Pulmonary artery endothelial cell (primary cell): ENCODE measurements at places on chromosomes 2 and 18.

DNA sequence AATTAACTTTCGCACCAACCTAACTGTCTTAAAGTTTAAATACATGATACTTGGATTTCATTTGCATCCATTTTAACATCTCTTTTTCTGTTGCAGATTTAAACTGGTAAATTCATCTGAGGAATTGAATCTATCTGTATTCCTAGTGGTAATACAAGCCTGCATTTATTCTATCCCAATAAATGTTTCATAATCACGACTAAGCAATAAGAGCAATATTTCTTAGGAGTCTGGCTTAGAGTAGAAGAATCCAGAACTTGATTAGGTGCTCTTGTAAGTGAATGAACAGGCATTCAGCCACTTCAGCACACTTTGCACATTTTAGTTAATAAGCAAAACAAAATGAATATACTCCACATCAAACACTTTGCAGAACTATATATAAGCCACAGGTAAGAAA, 27.0 kb downstream of the MSH6 start:
- DNase-seq, result no peak

DNA sequence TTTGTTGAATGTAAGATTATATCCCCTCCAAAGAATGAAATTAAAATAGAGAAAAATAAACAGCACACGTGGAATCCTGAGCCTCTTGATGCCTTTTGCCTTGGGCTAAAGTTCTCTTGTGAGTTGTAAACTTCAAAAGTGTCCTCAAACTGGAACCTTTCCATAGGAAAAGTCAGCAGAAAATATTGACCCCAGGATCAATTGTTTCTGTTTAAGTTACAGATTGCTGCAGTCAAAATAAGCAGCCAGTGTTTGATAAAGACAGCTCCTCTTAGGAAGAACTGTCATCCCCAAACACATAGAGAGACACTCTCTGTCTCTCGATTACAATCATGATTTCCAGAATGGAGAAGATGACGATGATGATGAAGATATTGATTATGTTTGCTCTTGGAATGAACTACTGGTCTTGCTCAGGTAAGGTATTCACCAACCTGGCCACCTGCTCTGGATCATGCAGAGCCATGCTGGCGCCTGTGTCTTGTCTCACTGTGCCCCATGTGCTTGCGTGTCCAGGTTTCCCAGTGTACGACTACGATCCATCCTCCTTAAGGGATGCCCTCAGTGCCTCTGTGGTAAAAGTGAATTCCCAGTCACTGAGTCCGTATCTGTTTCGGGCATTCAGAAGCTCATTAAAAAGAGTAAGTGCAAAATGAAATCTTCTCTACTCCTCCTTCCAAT, at the start of gene SPP2:
TSS of gene SPP2 (plus strand) at position 248 of the 681 bp plus-strand sequence. CDS start at position 333, 85 bp downstream.
- DNase-seq, result no peak

DNA sequence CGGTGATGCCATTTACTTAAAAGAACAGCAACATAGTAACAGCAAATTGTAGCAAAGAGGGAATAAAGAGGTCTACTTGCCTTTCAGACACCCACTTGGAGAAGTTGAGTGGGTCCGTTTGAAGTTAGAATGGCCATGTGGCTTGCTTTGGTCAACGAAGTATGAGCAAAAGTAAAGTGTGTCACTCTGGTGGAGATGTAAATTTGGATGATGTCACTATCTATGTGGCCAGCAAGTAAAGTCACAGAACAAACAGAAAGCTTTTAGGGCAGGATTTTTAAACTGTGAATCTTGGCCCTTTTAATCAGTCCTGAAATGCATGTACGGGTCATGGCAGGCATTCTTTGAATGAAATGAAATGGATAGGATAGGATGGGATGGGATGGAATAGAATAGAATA, 120.3 kb downstream of the PAX3 start:
- DNase-seq, result no peak

GRCh38 chr2:164664070-164664469, 42.8 kb upstream of the GRB14 start:
- DNase-seq, result no peak

DNA sequence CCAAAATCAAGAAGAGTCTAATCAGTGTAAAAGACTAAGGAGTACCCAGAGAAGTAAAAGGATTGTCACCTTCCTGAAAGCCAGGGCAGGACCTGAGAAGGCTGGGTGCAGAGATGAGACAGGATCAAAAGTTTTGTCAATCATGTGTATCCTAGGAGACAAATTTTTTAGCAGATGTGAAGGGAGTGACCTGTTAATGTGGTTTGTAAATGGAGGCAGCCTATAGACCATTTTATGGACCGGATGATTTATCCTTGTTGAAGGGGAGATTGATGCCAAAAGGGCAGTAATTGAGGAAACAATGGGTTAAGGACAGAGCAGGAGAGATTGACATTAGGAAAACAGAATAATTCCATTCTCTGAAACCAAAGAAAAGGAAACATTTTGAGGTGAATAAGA, 813 bp downstream of the NDC80 start:
- no peak for DNase-seq

GRCh38 chr2:162327806-162328205, 9.3 kb upstream of the IFIH1 start:
- DNase-seq, result no peak

DNA sequence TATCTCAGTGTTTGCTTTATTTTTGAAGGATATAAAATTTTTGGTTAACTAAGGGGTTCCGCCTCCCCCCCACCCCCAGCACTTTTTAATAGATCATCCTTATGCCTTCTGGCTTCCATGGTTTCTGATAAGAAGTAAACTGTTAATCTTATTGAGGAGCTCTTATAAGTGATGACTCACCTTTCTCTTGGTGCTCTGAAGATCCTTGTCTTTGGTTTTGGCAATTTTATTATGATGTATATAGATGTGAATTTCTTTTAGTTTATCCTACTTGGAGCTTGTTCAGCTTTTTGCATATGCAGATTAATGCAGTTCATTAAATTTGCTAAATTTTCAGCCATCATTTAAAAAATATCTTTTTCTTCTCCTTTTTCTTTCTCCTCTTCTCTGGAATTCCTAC, 91.7 kb upstream of the CTAGE1 start:
- DNase-seq, result no peak

DNA sequence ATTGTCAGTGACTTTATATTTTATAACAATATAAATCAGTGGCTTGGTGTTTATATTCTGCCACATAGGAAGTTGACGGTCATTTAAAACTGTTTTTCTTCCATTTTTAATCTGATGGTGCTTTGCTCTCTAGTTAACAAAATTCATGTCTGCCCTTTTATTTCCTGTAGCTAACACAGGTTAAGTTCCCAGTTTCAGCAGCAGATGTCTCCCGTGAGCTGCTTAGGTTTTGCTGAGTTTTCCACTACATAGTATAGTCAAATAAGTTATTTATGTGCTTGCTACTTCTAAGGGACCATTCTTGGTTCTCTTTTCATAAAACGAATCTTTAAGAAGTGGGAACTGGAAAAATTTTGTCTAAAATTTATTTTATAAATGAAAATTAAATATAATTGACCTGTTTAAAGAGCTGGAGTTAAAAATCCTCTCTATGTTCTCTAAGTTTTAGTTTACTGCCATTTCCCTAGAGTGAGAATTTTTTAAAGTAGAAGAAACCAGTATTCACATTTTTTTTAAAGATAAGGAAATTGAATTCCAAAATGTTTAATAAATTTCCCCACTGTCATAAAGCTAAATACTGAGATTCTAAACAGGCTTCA, 20.6 kb downstream of the HTR2B start:
- DNase-seq, result peak; percentile 26

DNA sequence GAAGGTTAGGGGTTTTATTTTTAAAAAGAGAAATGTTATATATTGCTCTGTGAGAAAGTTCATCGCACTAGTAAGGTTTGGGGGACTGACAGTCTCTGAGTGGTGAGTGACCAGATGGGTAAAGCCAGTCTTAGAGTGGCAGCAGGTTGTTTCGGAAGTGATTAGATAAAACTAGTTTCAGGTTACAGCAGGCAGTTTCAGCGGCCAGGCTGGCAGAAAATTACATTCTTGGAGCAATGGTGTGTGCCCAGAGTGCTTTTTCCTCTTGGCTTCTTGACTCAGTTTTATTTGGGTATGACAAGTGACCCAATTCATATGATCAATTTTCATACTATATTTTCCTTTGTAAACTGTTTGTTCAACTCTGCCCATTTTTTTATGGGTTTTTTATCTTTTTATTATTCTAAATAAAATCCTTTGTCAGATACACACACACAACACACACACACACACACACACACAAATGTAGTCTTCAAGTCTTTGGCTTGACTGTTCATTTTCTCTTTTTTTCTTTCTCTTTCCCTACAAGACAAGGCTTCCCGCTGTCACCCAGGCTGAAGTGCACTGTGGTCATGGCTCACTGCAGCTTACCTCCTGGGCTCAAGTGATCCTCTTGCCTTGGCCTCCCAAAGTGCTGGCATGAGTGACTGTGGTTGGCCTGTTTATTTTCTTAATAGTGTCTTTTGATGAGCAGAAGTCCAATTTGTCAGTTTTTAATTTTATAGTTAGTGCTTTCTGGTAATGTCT, 30.9 kb downstream of the RALBP1 start:
- no peak for DNase-seq

GRCh38 chr2:12008425-12009061, 262.1 kb downstream of the LPIN1 start:
- DNase-seq, result no peak

DNA sequence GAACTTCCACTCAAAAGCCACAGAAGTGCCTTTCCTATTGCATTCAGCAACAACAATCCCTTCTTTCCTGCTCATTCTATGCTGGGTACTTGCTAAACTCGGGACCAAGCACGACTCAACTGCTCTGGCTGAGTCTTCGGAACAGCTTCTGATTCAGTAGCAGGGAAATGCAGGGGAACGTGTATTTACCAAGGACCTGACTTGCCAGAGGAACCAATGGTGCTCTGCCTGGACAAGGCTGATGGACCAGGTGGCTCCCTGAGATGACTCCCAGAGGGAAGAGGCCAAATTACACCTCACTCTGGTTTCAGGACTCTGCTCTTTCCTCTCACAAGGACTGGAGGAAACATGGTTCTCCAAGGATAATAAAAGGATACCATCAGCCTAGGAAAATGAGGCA, 12.2 kb downstream of the CXCR2 start:
- DNase-seq, result no peak

GRCh38 chr18:77131652-77132368, 773 bp downstream of the MBP start:
- DNase-seq, result no peak

DNA sequence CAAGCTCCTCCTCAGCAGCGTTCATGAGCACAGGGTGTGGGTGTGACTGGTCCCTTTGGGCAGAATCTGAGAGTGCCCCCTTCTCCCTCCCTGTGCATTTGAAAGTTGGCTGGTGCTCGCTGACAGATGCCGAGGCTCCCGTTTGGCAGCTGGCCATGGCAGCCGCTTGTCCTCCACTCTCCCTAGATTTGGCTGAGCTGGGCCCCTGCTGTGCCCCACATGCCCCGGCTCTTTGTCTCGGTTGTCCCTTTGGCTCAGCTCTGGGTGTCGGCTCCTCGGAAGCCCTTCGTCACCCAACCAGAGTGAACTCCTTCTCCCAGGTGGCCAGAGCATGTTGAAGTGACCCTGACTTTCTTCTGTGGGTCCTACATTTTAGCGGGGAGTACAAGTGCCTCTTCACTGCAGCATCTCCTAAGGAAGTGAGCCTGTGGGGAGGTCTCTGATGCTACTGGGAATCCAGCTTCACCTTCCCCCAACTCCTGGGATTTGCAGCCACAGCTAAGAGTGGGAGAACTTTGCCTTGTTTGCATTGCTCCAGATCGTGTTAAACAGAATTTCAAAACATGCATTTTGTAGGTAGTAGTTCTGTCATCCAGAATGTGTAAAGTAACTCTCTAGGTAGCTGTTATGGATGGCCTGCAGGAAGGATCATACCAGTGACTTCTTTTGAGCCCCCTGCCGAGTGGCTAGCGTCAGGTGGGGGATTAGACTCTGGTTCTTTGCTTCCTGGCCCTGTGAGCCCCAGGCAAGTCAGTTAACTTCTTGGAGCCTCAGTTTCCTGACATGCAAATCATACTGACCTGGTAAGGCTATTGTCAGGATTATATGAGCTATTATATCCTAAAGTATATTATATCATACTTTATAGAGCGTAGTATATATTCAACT, 24.2 kb downstream of the HPCAL1 start:
- no peak for DNase-seq

- DNase-seq, result no peak
Measured at GRCh38 chr2:119857742-119858141, 98.0 kb downstream of the PTPN4 start.

DNA sequence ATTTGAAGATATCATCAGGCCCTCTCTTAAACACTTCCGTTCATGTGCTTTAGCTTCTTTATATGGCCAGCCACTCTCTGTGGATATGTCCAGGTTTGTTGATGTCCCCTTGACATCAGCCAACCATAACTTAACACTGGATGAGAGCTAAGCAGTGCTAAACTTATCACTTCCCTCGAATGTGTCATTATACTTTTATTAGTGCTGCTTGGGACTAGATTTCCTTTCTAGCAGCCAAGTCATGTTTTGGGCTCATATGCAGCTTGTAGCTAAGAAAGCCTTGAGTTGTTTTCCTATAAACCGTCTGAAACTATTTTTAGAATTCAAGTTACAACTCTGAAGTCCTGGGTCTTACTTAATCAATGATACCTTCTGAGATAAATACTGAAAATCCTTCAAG, 144.8 kb upstream of the TNP1 start:
- DNase-seq, result no peak

- DNase-seq, result no peak
Measured at GRCh38 chr2:119419803-119420508, 11.7 kb upstream of the TMEM37 start.

- no peak for DNase-seq
Measured at GRCh38 chr18:23981369-23981980, 33.1 kb upstream of the TTC39C start.

DNA sequence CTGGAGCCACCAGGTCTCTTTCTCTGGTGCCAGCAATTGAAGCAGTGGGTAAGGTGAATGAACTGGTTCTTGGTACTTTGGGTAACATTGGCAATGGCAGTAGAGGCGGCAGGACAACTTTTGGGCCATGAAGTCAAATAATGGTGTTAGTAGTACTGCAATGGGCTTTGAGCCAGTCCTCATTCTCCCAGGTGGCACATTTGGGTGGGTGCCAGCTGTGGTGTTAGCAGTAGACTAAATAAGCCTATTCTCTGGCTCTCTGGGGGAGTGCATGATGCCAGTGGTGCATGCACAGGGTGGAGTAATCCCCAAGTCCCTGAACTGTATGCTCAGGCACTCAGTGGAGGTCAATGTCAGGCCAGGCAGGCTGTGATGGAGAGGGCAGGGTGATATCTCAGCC, 120.2 kb upstream of the LRRTM4 start:
- DNase-seq, result no peak
